ENCODE measurements at places on chromosomes 16 and 17.

GRCh38 chr17:27519550-27519949, 63.3 kb downstream of the KSR1 start:
- DNase-seq = no peak

- DNase-seq = no peak
Observed at GRCh38 chr16:57481421-57481820, 4.9 kb downstream of the DOK4 start.

GRCh38 chr16:24950275-24950674, 64.9 kb downstream of the ARHGAP17 start:
- peak; percentile 14 for DNase-seq

DNA sequence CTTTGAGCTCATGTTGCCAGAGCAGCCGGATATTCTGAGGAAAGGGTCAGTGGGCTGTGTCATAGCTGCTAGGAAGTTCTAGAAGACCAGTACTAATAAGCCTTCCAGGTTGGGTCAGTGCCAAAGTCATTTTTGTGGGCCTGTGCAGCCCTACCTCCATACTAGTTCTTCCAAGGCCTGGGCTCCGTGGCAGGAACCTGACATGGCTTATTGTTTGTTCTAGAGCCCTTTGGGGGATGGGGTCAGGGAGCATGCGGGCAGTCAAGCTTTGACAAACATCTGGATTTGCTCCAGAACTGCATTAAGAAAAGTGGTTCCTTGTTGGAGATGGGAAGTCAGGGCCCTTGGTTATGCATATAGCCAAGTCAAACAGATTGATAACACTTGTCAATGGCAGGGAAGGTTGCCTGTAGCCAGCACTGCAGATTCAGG, 7.6 kb downstream of the ALKBH5 start:
- DNase-seq = no peak

DNA sequence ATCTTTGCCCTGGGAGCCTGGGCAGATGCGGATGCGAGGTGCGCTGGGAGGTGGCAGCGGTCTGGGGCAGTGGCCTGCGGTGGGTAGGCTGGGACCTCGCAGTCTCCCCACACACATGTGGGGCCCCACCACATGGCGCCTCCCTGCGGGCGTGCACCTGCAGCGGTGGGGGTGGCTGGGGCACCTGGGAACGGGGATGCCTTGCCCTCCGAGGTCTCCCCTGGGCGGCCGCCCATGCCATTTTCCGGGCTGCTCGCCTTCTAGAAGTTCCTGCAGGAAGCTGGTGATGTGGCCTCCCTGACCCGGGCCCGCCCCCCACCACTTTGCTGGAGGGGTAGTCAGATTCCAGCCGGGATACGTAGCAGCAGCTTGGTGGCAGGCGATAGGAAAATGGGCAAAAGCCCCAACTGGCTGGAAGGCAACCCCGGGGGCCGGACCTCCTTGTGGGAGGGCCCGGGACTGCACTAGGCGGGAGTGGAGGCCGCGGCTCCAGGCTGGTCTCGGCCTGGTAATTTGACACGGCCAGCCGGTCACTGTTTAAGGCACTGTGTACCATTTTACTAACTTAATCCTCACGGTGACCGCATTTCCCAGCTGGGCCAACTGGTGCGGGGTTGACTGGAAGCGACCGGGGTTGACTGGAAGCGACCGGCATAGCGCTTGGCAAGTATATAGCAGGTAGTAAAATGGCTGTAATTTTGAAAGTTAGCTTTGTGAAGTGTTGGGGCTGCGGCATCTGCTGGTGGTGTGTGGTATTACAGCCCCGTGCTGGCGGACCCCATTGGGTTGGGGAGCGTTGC, 38.5 kb downstream of the IGF2BP1 start:
- DNase-seq = no peak

- DNase-seq = no peak
Observed at GRCh38 chr16:27377666-27378485, 24.1 kb upstream of the IL21R start.

Measured in skeletal muscle cell (primary cell).